Thoracic aorta (tissue), 2 donors: ENCODE measurements at places on chromosomes 16 and 17.

- no peak for DNase-seq
Observed at GRCh38 chr16:29849505-29849904, 13.5 kb downstream of the CDIPT start.

DNA sequence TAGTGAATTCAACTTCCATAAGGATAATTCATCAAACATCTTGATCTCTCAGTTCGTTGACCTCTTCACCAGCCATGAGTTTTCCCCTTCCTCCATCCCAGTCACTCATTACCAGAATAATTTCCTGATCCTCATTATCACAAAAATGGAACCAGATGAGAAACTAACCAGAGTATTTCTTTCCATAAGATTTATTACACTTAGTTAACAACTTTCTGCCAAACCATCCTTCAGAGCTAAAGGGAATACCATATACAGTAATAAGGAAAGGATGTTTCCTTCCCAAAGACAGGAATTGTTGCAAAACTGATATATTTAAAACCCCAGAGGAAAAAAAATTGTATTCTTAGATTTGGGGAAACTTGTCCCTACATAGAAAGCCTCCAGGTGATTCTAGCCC, 8.6 kb downstream of the KRTAP29-1 start:
- no peak for DNase-seq

DNA sequence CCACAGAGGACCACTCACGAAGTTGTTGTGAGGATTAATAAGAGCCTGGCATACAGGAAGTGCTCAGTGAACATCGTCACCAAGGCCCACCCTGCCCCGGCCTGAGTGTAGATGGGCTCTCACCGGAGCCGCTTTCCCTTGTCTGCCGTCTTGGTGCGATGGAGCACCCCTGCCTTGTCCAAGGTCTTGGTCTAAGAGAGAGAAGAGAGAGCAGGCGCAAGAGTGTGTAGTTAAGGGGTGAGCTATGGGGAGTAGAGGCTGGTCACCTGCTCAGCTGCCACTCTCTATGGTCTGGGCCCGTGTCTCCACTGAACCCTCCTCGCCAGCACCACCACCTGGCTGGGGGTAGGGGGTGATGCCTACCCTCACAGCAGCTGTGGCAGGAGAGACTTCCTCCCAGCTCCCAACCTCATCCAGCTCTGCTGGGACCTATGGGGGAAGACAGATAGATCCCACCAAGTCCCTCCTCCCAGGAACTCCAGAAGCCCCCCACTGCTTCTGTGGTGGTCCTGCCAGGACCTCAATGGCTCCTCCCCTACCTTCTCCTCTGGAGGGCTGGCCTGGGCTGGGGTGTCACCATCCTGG, 28.7 kb downstream of the ARHGAP27 start:
- DNase-seq = no peak

DNA sequence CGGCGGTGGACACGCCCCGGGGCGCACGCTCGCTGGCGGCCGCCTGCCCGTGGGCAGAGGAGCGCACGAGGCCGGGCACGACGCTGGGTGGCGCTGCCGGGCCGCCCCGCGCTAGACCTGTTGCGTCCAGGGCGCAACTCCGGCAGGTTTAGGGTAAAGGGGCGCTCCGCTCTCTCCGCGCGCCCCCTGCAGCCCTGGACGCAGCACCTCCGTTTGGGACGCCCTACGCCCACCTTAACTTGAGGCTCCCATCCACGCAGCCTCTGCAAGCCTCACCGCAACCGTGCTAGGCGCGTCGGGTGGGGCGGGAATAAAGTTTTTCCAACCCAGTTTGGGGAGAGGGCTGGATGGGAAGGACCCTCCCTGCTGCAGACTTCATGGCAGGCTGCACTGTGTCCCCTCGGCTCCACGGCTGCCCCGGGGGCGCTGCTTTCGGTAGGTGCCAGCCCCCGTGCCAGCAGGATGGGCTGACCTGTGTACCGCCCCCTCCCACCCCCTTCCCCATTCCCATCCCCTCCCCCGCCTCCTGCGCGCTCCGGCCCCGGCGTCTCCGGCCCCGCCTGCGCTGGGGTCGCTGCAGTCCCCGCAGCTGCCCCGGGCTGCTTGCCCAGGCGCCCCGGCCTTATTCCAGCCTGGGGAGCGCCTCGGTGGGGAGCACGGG, at the start of gene SYT17:
Gene SYT17, plus strand, starts transcription at position 531 of the 661 bp plus-strand sequence. CDS start 407 bp downstream, outside the sequence.
- no peak for DNase-seq

- peak; percentile 29 for DNase-seq
Observed at GRCh38 chr16:84672276-84673202, 24.2 kb downstream of the KLHL36 start.

DNA sequence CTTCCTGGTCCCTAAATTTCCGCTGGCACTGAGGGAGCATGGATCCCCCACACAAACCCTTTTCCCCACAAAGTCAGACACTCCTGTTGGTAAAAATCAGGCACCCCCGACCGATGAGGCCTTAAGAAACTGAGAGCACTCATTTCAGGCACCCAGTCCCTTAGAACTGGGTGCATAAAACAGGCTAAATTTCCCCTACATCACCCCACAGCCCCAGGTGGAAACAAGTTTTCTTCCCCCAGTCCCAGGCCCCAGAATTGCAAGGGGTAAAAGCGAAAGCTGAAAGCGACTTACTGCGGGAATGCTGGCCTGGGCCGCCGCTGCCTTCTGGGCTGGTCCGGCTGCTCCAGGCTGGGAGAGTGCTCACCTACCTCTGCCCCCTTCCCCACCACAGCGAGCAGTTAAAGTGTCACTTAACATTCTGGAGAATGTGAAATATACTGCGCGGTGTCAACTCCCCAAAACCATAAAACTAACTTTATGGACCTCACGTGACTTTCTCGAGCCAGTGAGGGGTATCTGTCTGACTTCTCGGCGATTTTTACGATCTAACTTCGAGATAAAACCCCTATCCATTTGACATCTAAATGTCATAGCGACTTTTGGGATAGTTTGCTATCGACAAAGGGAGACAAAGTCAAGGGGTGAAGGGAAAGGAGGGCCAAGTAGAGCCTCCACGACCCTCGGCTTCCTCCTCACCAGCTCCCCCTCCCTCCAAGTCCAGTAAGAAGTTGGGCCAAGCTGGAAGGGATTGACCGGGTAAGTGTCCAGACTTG, at the start of gene HOXB3:
Gene HOXB3, minus strand, starts transcription at position 411 of the 776 bp plus-strand sequence. CDS start 37,767 bp downstream, outside the sequence.
- no peak for DNase-seq

- DNase-seq = no peak
Observed at GRCh38 chr16:71645450-71645849, 19.5 kb downstream of the MARVELD3 start.

DNA sequence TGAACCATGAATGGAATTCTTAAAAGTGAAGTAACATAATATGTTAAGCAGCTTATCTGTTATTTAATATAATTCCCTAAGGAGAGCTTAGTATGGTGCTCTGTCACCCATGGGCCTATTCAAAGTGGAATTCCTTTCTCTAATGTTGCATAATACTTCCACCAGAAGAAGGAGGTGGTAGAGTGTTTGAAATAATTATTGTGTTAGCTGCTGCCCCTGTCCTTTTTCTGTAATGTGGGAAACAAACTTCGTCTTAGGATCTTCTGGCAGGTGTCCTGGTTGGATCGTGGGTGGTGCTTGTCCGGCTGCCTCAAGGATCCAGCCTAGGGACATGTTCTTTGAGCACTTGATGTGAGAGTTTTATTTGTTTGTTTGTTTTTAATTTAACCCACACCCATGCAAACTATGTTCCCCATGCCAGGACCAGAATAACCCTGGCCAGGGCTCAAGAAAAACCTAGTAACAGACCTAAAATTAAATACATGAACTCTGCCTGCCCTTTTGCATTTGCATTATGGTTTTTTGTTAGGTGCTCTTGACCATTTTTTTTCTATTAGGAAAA, 46.1 kb downstream of the ZNRF1 start:
- no peak for DNase-seq

- DNase-seq = no peak
Observed at GRCh38 chr17:6558932-6559752, 2.8 kb upstream of the PITPNM3 start.

- no peak for DNase-seq
Observed at GRCh38 chr17:41667280-41668041, 21.2 kb upstream of the EIF1 start.

DNA sequence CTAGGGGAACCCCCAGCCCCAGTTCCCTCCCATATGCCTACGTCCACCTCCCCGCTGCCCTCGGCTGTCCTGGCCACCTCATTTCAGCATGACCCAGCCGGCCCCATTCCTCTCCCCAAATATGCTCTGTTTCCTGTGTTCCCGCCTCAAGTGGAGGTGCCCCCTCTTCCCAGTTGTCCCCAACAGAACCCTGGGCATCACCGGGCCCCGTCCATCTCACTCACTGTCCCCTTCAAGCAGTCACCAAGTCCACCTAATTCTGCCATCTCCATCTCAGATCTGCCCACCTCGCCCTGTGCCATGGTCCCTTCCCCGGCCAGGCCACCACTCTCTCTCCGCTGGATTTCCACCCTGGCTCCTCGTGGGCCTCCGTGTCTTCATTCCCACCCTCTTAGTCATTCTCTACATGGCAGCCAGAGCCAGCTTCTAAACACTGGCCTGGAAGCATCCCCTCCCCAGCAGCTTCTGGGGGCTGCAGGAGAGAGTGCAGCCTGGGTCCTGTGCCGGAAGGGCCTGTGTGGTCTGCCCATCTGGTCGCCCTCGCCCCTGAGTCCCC, 12.8 kb downstream of the CDK3 start:
- DNase-seq = no peak
